Activated CD4-positive, alpha-beta T cell treated with anti-CD3 and anti-CD28 coated beads for 24 hours (primary cell): ENCODE measurements at places on chromosomes 16 and 17.
A peak's percentile ranks its signal among the peaks of the same experiment; 100 is the strongest.

- no peak for DNase-seq
Measured at GRCh38 chr16:81785138-81785924, 6.2 kb downstream of the PLCG2 start.

GRCh38 chr16:2983706-2984136 is 3.5 kb upstream of the PKMYT1 start:
- DNase-seq = peak; percentile 73

DNA sequence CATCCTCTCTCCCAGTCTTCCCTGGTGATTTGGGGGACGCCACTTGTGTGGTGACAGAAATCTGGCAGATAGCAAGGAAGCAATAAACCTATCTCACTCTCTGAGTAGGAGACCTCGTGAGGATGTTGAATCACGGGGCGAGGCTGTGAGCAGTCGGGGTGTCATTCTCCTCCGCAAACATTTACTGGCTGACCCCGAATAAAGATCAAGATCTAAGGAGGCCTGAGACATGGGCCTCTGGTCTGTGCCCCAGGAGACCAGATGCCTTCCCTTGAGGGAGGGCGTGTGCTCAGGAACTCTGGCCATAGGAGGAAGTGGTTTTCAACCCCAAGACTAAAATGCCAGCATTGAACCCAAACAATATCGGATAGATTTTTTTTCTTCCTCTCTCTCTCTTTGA is 53.1 kb downstream of the FOXL1 start:
- no peak for DNase-seq

DNA sequence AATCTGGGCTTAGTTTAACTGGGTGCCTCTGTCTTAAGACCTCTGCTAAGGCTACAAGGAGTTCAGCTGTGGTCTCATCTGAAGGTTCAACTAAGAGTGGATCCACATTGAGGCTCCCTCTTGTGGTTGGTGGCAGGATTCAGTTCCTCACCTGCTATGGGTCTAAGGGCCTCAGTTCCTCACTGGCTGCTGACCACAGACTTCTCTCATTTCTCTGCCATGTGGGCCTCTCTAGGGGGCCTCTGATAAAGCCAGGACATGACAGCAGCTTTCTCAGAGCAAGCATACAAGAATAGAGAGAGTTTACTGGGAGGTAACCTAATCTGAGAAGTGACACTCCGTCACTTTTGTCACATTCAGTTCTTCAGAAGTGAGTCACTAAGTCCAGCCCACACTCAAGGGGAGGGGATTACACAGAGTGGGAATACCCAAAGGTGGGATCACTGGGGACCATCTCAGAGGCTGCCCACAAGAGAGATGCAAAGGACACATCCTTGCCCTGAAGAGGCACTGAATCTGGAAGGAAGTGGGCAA is 19.2 kb upstream of the ABAT start:
- no peak for DNase-seq

GRCh38 chr17:63881935-63882601 is at the start of gene GH2:
Gene GH2, minus strand, starts transcription at chr17:63881944. Its CDS starts 143 bp downstream, at chr17:63881801.
- DNase-seq = peak; percentile 50

DNA sequence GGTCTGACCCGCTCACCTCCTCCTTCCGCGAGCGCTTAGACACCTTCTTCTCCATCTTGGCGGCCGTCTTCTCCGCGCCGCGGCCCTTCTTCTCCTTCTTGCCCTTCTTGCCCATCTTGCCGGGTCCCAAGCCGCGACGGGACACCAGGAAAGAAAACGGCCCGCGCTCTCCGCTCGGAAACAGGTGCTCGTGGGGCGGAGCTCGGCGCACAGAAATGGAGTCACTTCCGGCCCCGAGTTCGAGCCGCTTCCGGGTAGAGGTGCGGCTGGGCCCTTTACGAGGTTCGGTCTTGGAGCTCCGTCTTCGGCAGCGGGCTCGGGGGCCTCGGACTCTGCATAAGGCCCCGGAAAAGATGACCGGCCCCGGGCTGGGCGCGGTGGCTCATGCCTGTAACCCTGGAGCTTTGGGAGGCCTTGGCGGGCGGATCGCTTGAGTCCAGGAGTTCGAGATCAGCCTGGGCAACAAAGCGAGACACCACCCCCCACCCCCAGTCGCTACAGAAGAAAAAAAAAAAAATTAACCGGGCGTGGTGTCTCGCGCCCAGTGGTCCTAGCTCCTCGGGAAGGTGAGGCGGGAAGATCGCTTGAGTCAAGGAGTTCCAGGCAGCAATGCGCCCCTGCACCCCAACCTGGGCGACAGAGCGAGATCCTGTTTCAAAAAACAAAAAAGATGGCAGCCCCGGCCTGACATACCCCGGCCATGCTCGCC is at the start of gene KLHDC4:
Gene KLHDC4 (minus strand): TSS at position 211 of the 709 bp plus-strand sequence. CDS start 96 bp downstream, at position 115.
- peak; percentile 79 for DNase-seq

- no peak for DNase-seq
Measured at GRCh38 chr17:34527136-34527907, 52.1 kb upstream of the TMEM132E start.

DNA sequence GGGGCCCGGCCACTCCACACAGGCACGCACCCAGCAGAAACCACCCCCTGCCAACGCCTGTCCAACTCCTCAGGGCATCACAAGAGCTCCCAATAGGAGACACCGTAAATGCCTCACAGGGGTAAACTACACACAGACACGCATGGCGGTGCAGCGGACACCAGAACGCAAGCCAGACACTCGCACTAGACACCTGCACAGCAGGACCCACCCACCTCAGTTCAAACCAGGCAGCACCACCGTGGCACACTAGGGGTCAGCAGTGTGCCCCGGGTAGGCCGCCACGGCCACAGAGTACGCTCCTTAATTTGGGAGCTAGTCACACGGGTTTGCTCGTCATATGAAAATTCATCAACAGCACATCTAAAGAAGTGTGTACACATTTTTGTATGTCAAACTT is 3.4 kb downstream of the SLC38A10 start:
- peak; percentile 66 for DNase-seq

DNA sequence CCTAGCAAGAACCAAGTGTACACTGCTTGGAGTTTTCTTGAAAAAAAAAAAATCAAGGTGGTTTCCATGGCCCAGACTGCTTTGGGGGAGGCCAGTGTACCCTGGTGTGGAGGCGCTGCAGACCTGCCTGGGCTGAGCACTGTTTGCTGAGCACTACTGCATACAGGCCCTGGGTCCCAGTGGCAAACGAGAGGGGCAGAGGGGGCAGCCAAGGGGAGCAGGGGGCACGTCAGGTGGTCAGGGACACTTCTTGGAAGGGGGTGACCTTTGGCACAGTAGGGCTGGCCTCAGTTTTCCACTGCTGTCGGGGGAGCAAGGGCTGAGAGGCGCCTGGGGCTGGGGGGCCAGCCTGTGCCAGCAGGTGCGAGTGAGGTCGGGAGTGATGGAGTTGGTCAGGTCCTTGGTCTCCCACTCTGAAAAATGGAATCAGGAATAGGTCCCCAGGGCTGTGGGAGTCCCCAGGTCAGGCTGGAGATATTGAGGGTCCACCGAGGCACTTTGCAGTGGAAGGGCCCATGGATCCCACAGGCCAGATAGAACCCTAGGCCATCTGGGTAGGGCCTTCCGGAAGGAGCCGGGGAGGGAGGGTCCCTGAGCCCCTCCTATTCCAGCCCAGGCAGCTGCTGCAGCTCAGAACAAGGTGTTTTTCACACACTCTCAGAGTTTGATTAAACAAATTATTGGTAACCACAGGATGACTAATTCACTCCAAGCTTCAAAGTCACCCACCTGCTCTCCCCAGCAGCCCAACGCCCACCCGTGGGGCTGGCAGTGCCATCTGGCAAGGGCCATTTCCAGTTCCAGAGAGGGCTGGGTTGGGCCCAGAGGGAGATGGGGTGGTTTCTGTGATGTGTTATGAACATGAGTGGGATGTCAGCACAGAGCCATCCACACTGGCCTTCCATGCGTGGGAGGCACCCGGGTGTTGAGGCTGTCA is 3.5 kb downstream of the ZFPM1 start:
- peak; percentile 62 for DNase-seq

- no peak for DNase-seq
Measured at GRCh38 chr16:76676356-76676755, 399.2 kb downstream of the CNTNAP4 start.

DNA sequence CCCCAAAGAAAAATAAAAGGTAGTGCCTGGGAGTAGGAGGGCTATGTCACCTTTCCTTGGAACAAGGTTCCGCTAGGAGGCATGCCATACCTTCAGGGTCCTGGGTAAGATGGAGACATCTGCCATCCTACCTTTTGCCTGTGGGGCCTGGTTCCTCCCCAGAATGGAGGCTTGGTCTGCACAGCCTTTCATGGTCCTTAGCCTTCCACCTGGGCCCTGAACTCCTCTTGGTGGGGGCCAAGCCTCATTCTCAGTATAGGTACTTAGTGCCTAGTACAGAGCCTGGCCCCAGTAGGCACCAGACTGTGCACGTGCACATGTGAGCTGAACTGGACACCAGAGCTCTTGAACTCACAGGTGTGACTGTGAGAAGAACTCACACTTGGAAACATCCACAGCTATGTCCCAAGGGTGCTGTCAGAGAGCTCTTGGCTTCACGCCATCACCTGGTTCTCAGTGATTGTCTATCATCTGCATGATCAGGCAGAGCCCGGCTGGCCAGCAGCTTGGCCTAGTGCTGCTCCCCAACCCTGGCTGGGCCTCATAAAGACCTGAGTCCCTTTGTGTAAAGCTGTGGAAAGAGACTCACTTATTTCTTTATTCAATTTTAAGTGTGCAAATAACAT is 143.2 kb downstream of the SOCS1 start:
- no peak for DNase-seq

DNA sequence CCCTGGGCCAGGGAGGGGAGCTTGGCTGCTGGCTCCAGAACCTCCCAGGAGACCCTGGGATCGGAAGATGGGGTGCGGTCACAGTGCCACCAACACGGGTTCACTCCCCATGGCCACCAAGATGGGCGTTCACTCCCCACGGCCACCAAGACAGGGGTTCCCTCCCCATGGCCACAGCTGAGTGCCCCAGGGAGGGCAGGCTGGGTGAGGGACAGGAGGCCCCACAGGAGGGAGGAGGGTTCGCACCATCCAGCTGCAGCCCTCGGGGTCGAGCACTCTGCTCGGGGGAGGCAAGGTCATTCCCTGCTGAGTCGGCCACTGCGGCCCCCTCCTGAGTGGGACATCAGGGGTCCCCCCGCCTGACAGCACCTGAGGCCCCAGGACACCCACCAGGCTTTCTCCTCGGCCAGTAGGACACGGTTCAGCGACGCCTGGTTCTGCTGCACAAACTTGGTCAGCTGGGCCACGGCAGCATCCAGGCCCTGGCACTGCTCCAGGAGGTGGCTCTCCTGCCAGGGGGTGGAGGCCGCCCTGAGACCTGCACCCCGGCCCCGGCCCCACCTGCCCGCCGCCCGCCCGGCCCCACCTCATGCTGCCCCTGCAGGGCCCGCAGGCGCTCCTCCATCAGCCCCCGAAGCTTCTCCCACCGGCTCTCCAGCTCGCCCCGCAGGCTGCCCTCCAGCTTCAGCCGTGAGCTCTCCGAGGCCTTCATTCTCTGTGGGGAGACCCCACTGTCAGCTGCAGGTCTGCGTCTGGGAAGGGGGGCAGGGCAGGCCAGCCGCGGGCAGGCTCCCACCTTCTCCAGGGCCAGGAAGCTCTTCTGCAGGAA is 5.9 kb downstream of the CCDC154 start:
- DNase-seq = no peak

DNA sequence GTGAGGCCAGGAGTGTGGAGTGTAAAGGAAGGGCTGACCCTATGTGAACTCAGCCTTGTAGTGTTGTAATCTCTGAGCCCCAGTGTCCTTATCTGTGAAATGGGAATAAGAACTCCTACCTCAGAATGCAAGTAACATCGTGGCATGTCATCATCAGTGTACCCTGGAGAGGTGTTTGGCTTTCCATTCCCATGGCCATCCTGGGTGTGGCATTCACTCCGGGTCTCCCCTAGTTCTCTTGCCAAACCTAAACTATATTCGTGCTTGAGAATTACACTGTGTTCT is 1.9 kb downstream of the NXPH3 start:
- no peak for DNase-seq

- no peak for DNase-seq
Measured at GRCh38 chr17:46733837-46734475, 84.5 kb downstream of the WNT3 start.

DNA sequence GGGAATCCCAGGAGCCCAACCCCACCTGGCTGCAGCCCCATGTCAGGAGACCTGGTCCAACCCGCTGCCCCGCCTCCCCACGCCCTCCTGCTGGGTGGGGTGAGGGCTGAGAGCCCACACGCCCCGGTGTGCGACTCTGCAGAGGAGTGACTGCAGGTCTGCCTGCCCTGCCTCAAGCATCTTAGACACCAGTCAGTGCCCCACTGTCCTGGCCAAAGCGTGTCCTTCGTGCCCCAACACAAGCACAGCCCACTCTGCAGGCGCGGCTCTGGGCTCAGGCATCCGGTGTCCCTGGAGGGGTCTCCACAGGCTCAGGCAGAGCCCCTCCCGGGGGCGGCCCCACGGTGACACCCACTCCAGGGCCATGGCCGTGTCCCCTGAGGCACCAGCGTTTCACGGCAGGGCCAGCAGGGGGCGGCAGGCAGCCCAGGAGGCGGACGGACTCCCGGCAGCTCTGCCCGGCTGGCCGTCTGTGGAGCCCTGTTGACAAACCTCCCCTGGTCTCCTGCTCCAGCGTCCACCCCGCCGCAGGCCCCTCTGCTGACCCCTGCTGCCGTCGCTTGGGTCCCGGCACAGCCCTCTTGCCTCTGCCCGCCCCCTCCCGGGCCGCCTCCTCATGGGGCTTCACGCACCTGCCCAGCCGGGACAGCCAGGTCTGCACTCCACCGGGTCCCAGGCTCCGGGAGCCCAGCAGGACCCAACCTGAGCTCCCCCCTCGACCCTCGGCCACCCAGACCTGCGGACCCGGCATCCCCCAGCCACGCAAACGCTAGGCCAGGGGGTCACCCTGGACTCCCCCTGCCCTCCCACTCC is 8.6 kb upstream of the UBE2I start:
- DNase-seq = peak; percentile 67

GRCh38 chr17:51699303-51699702 is 439.0 kb downstream of the UTP18 start:
- no peak for DNase-seq

DNA sequence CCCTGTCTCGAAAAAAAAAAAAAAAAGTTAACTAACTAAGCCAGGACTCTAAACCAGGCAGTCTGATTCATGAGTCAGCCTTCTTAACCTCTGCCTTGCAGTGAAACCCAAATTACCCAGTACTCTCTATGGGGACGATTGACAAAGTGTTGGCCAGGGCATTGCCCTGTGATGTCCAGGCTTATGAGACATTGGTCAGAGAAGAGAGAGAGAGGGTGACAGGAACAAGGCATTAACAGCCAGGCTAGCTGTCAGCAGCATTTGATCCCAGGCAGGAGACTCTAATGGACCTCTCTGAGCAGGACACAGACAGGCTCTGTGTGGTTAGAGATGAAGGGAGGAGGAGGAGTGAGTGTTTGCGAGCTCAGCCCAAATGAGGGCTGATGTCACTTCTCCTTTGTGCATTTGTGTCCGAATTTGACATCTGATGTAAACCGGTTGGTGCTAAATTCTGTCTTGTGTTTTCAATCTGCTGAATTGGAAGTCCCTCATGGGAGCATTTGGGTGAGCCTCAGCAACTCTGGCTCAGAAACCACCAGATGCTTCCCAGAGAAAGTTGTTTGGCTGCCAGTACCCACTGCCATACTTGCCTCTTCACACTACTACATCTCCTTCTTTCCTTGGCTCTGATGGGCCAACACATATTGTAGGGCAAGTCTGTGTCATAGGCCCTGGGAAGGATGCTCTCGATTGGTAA is 4.3 kb upstream of the MYL4 start:
- DNase-seq = no peak
